ENCODE measurements at places on chromosomes 16 and 17. TPM values are rescaled to one million over a fixed set of nuclear protein-coding genes. Genes with fewer than 3 reads are reported as not detected.

TBC1D3 gene
- total RNA-seq: not detected

DNA sequence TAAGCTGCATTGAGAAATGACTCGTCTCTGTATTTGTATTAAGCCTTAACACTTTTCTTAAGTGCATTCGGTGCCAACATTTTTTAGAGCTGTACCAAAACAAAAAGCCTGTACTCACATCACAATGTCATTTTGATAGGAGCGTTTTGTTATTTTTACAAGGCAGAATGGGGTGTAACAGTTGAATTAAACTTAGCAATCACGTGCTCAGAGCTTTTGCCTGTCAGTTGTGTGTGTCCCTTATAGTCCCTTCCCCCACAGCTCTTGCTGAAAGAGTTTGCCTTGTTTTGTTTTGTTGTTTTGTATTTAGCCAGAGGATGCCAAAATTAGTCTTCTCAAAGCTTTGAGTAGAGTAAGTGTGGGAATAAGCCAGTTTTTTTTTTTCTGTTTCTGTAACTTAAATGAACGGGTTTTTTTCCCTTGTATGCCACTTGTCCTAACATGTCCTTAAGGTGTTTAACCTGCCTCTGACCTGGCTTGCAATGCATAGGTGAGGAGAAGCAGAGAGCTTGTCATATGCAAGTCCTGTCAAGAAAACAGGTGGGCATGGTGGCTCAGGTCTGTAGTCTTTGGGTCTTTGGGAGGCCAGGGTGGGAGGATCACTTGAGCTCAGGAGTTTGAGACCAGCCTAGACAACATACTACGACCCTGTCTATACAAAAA lies 4.6 kb upstream of the MAPK8IP3 start:
- no peak for DNase-seq

- peak; percentile 91 for DNase-seq
Observed at GRCh38 chr17:77449908-77450741, 309.4 kb downstream of the SEC14L1 start.

GRCh38 chr17:63954402-63955063 lies 18.2 kb downstream of the SCN4A start:
- no peak for DNase-seq

DNA sequence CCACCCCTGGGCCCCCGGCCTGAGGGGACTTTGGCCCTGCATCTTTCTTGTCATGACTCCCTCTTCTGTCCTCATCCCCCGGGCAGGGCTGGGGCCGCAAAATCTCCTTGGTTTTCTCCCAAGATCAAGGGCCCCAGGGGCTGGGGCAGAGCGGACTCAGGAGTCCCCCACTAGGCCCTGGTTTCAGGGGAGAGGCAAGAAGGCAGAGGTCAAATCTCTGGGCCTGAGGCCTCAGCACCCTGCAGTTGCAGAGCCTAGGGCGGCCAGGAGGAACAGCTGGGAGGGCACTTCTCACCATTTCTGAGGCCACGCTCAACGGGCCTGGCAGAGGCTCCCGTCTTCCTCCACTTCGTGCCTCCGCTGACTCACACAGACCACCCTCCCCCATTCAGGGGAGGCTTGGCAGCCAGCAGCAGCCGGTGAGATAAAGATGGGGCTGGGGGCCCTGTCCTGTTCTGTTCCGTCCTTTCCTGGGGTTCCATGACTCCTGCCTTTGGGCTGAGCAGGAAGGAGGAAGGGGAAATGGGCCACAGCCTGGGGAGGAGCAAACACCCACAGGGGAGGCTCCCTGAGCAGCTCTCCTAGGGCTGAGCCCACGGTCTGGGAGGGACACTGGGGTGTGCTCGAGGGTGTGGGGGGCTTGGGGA lies 12.4 kb downstream of the ZSCAN10 start:
- no peak for DNase-seq

- DNase-seq: no peak
Observed at GRCh38 chr16:13997933-13998332, 73.2 kb upstream of the MRTFB start.

SLC13A5 gene
- total RNA-seq: 0.14 TPM

SMIM5 gene
- total RNA-seq: 4.6 TPM

SGSM2 gene
- total RNA-seq: 79.8 TPM

GRCh38 chr17:57313097-57313835 lies 56.9 kb downstream of the MSI2 start:
- no peak for DNase-seq

TSPAN10 gene
- total RNA-seq: 0.68 TPM

EFCAB13 gene
- total RNA-seq: 8.7 TPM

CLDN6 gene
- total RNA-seq: not detected

GRCh38 chr16:2295056-2295798 lies 27.3 kb upstream of the RNPS1 start:
- DNase-seq: no peak

DNA sequence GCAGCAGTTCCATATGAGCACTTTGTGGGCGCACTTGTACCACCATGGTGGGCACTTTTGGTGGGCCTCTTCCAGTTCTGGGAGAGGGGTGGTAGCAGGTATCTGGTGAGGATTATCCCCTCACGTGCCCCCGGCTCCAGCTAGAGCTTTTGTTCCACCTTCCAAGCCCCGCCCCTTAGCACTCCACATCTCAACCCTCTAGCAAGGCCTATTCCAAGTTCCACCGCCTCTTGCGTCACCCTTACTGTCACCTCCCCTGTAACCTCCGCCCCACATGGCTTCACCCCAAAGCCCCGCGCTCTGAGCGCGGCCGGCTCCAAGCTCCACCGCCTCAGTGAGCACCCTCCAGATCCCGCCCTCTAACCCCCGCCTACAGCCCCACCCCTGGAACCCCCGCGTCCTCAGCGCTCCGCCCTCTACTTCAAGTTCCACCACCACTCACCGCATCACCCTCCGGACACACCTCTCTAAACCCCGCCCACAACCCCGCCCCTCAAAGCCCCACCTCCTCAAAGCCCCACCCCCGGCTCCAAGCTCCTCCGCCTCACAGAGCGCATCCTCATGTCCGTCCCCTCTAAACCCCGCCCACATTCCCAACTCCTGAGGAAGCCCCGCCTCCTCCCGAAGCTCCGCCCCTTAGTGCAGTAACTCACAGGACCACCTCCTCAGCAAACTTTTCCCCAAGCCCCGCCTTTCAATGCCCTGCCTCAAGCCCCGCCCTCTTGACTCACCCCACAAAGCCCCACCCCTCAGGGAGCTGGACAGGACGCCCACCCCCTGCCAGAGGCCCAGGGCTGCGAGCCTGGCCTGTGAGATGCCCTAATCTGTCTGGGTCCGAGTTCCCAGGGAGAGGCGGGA lies 11.1 kb downstream of the SCN4A start:
- DNase-seq: peak; percentile 86

GRCh38 chr17:67353929-67354574 lies 12.3 kb downstream of the PSMD12 start:
- no peak for DNase-seq

DNA sequence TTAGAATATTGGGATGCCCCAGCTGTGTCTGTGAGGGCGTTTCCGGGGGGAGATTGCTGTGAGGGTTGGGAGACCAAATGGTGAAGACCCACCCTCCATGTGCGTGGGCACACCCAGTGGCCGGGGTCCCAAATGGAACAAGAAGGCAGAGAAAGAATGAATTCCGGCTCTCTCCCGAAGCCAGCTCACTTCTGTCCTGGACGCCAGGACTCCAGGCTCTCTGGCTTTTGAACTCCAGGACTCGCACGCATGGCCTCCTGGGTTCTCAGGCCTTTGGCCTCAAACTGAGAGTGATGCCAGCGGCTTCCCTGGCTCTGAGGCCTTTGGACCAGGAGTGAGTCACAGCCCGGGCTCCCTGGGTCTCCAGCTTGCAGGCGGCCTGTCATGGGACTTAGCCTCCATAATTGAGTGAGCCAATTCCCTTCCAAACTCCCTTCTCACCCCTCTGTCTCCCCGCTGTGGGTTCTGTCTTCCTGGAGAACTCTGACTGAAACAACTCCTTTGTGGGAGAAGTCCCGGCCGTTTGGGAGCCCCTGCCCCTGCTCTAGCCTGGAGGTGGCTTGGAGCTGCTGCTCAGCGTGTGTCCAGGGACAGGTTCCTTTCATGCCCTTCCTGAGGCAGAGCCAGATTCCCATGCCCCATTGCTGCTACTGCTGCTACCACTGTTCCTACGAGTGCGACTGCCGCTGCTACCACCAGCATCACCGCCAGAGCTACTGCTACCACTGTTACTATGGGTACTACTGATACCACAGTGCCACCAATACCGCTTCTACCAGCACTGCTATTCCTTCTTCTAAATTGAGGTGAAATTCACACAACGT lies 49.8 kb upstream of the CBX4 start:
- no peak for DNase-seq

DNA sequence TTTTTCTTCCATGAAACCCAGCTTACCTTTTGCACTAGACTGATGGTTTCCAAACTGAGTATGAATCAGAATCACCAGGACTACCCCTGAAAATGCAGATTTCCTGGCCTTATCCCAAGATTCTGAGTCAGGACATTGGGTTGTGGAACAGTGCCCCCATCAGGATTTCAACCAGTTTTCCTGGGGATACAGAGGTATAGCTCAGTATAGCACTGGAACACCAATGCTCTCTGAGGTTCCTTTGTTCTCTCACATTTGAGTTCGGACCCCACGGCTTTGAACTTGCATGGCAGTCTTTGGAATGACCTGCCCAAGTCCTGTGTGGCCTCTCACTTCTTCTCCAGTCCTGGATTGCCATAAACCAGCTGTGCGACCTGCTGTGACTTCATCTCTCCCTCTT lies 12.8 kb upstream of the CCL8 start:
- no peak for DNase-seq

DNA sequence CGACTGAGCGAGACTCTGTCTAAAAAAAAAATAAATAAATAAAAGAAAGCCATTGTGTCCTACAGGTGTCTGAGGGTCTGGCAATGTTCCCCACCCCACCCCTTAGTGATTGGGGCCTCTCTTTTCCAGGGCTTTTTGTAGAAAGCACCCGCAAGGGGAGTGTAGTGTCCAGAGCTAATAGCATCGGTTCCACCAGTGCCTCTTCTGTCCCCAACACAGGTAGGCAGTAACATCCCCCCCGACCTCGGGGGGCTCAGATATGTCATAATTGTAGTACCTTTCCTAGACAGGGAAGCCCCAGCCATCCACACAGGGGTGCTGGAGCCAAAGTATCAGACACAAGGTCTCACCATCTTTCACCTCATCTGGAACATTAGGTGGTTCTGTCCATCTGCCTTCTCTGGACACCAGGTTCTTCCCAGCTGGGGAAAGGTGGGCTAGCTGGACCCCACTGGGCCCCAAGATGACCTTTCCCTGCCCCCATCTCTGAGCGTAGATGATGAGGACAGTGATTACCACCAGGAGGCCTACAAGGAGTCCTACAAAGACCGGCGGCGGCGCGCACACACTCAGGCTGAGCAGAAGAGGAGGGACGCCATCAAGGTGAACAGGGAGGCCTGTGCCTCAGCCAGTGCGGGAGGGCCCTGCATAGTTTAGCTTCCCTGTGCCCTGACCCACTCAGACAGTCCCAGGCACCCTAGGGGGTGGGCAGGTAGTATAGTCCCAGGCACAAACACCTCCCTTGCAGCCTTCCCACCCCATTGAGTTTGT lies 1.6 kb downstream of the MLX start:
- peak; percentile 59 for DNase-seq

DNA sequence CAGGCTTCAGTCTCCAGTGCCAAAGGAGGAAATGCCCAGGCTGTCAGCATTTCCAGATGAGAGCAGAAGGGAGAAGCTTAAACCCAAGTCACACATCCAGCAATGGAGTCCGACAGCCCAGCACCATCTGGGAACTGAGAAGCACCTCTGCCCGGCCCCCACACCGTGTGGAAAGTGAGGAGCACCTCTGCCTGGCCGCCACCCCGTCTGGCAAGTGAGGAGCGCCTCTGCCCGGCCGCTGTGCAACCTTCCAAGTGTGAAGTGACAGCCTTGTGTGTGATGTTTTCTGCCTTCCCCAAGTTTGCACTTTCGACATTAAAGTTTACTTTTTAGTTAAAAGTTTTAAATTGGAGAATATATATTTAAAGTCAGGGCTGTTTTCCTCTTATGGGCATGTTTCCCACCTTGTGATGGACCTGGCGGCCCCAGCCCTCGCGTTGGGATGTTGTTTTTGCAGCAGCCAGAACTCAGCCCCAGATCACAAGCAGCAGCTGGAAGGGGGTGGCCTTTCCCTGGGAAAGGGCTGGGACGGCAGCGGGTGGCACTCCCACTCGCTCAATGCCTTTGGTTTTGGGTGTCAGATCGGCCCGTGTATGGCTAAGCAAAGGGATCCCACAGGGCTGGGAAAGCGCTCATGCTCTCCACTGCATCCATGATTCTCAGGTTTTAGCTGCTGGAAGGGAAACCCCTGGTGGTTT lies 7.2 kb downstream of the CCDC137 start:
- no peak for DNase-seq

ADAM11 gene
- total RNA-seq: 3.3 TPM

KRTAP1-1 gene
- not detected for total RNA-seq

- peak; percentile 77 for DNase-seq
Observed at GRCh38 chr17:10646392-10646990, 10.6 kb downstream of the MYH3 start.

GRCh38 chr17:65230040-65230439 lies 92.9 kb downstream of the RGS9 start:
- DNase-seq: no peak

CDK12 gene
- 30.8 TPM for total RNA-seq

- DNase-seq: no peak
Observed at GRCh38 chr16:59849716-59850115, 1115.6 kb upstream of the GOT2 start.

HBA2 gene
- total RNA-seq: 8.2 TPM

ACSM2B gene
- not detected for total RNA-seq

DNA sequence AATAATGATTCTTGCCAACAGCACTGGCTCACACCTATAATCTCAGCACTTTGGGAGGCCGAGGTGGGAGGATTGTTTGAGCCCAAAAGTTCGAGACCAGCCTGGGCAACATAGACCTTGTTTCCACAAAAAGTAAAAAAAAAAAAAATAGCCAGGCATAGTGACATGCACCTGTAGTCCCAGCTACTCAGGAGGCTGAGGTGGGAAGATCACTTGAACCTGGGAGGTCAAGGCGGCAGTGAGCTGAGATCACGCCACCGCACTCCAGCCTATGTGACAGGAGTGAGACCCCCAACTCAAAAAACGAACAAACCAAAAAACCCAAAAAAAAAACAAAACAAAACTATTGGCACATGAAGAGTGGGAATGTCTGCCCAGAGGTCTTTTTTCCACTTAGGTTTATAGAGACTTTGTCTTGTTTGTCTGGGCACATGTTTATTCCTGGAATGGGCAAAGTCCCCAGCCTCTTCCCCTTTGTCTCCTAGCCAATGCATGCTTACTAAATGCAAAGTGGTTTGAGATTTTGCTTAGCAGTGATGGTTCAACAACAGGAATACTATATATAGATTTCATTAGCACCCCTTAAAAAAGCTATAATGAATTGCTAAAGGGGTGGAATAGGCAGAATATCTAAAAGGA lies 25.9 kb downstream of the NMT1 start:
- DNase-seq: no peak

Data from sigmoid colon (tissue), 7 donors.